OCI-LY7 (cell line): ENCODE measurements at places on chromosomes 6 and 20. TPM values are rescaled to one million over a fixed set of nuclear protein-coding genes. Genes with fewer than 3 reads are reported as not detected.

DNA sequence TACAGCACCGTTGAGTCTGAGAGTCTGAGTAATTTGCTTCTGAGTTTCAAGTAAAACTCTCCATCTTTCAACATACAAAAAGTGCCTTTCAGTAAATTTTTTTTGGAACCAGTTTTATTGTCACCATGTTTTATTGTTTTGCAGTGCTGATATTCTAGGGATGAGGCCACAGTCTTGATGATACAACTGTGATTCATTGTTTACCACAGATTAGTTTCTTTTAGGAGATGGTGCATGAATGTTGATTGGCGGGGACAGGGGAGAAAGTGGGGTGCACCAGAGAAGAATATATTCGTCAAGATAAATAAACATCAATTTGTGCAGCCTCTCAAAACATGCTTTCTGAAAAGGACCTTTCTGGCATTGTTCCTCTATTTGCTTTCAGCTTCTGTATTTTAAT lies 109.0 kb downstream of the MCHR2 start:
- no peak for DNase-seq

- no peak for DNase-seq
These were observed 288.8 kb downstream of the CDC5L start for GRCh38 chr6:44676246-44676790.

DNA sequence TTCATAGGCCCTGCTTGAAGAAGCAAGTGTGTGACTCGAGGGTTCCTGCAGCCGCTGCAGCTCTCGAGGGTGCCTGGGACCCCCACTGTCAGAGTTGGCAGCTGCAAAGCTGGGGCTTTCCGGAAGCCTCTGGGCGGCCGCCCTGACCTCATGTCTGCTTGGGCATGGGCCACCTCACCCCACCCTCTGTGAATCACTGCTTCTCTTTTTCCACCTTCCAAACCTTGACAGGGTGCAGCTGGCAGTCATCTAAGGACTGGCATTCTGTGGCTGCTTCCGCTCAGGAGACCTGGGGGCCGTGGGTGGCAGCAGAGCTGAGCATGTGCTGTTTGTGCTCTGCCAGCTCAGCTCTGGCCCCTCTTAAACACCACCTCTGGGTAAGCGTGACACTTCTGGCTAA lies 32.0 kb downstream of the ERMARD start:
- DNase-seq: no peak

GRCh38 chr20:57524511-57525176 lies at the start of gene CTCFL:
Gene CTCFL, minus strand, starts transcription at chr20:57525140. Its CDS starts 935 bp downstream, at chr20:57524205.
- no peak for DNase-seq

DNA sequence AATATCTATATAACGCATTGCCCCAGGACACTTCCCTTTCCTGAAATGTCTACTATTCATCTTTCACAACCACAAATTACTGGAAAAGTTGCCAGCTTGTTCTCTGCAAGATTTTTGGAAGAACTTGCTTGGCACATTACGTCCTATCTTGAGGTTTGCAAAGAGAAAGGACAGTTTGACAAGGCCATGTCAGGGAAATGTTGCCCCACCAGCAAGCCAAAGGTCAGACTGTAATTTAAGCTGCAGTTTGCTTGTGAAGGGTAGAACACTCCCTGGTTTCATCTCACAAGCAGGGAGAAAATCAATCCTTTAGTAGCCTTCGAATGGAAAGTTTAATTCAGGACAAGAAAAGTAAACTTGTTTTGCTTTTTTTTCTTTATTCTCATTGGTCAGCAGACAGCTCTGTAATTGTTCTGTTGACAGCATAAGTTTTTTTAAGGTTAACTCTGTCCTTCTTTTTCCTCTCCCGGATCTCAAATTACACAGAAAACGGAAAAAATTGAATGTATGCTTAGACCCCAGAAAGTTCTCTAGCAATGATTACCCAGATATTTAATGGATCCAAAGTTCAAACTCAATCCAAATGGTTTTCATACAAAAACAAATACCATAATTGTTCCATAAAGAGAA lies 541.8 kb upstream of the NRSN1 start:
- no peak for DNase-seq

TINAG gene
- total RNA-seq: not detected in 2 replicates

USP49 gene
- 17.8 and 21.4 TPM in 2 replicates for total RNA-seq

CUTA gene
- 165 and 175 TPM in 2 replicates for total RNA-seq

SAMD5 gene
- not detected in 2 replicates for total RNA-seq

PNLDC1 gene
- not detected in 2 replicates for total RNA-seq

GRCh38 chr6:113978084-113978675 lies 7.2 kb upstream of the HDAC2 start:
- DNase-seq: no peak

DNA sequence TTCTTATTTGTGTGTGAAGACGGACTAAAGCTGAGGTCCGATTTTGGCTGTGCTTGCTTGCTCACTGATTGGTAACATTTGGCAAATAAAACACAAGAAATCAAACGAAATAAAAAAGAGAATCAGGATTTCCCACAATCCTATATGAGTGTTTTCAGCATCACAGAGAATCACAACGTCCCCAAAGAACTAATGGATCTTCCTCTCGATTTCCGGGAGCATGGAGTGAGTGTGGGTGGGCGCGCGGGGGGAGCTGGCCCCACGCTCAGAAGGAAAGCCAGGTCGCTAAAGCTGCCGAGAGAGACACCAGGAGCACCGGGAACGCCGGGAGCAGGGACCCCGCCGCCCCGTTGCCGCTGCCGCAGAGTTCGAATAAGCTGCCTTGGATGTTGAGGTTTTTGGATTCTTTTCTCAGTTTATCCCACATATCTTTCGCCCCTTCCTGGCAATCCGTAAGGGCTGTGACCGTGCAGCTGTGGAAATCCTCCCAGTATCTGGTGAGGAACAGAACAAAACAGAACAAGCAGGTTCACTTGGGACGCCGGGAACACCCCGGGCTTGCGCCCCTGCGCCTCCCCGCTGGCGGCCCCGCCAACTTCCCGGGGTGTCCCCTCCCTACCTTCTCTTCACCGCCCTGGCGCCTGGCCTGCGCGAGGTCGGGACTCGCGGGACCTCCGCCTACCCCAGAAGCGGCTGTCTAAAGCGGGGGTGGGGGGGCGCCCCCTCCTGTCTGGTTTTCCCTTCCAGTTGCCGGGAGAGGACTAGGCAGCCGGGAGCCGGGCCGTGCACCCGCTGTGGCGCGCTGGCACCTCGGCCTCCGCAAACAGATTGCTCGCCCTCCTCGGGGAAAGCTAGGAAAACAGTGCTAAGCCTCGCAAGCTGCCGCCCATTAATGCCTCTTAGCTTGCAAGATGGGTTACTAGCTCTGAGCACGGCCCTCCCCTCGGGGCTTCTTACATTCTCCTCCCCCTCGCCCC lies 7.7 kb downstream of the NRN1 start:
- no peak for DNase-seq

SOBP gene
- 29.4 and 31.3 TPM in 2 replicates for total RNA-seq

DNA sequence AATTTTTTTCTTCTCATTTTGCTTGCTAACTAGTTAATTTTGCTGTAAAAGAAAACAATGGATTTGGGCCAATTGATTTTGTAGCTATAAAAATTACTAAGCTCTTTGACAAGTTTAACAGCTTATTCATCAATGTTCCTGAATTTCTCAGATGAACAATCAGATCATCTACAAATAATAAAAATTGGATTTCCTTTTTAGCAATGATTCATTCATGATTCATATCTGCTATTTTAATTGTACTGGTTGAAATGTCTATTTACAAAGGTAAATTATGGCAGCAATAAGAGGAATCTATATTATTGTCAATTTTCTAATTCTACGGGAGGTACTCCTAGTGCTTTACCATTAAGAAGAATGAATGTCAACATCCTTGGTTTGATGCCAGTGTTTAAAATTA lies 178.8 kb upstream of the BTBD3 start:
- no peak for DNase-seq

- no peak for DNase-seq
These were observed 10.2 kb downstream of the VSX1 start for GRCh38 chr20:25071734-25072133.

B3GALT4 gene
- 14.1 and 17.3 TPM in 2 replicates for total RNA-seq

ULBP1 gene
- total RNA-seq: 1.9 and 2.3 TPM in 2 replicates

DNA sequence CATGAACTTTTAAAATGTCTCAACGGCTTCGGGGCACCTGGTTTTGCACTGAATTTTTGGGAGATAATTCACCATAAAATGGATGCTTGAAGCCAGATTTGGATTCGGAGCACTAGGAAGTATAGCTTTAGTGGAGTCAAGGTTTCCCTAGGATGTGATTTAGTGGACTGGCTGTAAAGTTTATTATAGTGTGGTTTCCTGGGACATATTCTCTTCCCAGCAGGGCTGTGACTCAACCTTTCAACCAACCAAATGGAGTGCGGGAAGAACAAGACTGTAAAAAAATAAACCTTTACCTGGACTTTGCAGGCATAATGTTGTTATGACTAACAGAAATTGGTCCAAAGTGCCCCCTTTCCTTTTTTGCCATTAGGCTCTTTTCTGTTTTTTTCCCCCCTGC lies 327.4 kb upstream of the MAN1A1 start:
- no peak for DNase-seq

DNA sequence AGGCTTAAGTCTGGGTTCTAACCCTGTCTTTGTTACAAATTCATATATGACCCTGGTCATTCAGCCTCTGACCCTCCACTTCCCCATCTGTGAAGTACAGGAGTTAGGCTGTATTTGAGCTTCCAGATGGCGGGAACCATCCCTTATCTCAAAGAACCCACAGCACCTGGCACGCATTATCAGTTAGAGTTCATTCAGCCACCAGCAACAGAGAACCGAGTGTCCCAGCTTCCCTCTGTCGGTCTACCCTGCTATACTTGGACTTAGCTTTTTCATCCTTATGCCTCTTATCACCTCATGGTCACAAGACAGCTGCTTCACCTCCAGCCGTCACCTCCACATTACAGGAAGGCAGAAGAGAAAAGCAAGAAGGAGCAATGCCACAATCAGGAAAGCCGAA lies 147.8 kb downstream of the EYA2 start:
- no peak for DNase-seq

ROS1 gene
- total RNA-seq: not detected in 2 replicates

GABBR1 gene
- 33.6 and 37.1 TPM in 2 replicates for total RNA-seq

GRCh38 chr6:125944434-125944816 lies 12.1 kb upstream of the HINT3 start:
- no peak for DNase-seq

EBF4 gene
- total RNA-seq: 2.6 and 4.4 TPM in 2 replicates

- no peak for DNase-seq
These were observed 118.1 kb downstream of the FAM120B start for GRCh38 chr6:170424604-170425126.

RFX6 gene
- not detected in 2 replicates for total RNA-seq
